ENCODE measurements at places on chromosomes 6 and 20.

DNA sequence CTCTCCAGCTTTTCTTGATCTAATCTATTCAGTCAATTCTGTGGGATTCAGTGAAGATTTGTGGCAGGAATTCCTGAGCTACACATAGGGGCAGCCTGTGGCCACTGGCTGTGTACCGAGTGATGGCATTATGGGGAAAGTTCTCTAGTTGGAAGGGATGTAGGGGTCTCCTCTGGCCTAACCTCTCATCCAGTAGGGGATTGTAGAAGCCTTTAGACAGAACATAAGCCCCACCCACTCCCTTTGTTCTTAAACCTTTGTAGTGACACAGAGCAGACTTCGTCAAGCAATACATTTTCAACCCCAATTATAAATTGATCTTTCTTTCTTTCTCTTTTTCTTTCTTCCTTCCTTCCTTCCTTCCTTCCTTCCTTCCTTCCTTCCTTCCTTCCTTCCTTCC is 188.9 kb downstream of the QKI start:
- no peak overlapping the region for H3K4me3 ChIP-seq
- peaks cover 9% of the 10 kb centered on the region for H3K4me1 ChIP-seq
- H3K27me3 ChIP-seq: no peaks in the 10 kb centered on the region
- H3K27ac ChIP-seq: no peak overlapping the region
- H3K36me3 ChIP-seq: no peaks in the 10 kb centered on the region

- H3K36me3 ChIP-seq: no peaks in the 10 kb centered on the region
- H3K4me1 ChIP-seq: peaks cover 19% of the 10 kb centered on the region
- DNase-seq: no peak
- H3K27ac ChIP-seq: peak overlapping the region; percentile 29
- no peak overlapping the region for H3K4me3 ChIP-seq
- H3K27me3 ChIP-seq: no peaks in the 10 kb centered on the region
Observed at GRCh38 chr6:101080597-101080996, 199.5 kb upstream of the ASCC3 start.

GRCh38 chr6:30329331-30329730 is 2.6 kb downstream of the TRIM39 start:
- H3K27me3 ChIP-seq: no peaks in the 10 kb centered on the region
- peaks cover 29% of the 10 kb centered on the region for H3K36me3 ChIP-seq
- DNase-seq: no peak
- no peak overlapping the region for H3K4me3 ChIP-seq

GRCh38 chr6:135196739-135197510 is 15.8 kb downstream of the MYB start:
- DNase-seq: no peak
- peaks cover 38% of the 10 kb centered on the region for H3K36me3 ChIP-seq
- no peak overlapping the region for H3K4me3 ChIP-seq
- H3K27ac ChIP-seq: no peak overlapping the region
- H3K4me1 ChIP-seq: no peaks in the 10 kb centered on the region

DNA sequence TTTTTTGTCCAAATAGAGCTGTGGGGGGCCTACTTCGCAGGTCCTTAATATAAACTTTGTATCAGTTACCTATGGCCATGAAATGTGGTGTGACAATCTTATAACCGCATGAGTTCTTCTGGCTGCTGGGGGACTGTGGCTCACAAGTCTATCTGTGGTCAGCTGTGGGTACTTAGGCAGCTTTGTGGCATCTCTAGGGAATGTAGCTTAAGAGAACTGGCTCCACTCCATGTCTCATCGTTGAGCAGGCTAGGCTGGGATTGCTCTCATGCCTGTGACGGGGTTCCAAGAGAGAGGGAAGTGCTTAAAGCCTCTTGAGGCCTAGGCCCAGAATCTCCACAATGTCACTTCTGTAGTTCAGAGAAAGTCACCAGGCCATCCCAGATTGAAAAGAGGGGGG is 140.5 kb downstream of the BTBD3 start:
- no peaks in the 10 kb centered on the region for H3K36me3 ChIP-seq
- no peaks in the 10 kb centered on the region for H3K27me3 ChIP-seq
- H3K27ac ChIP-seq: no peak overlapping the region
- H3K4me3 ChIP-seq: no peak overlapping the region
- no peak for DNase-seq
- peaks cover 8% of the 10 kb centered on the region for H3K4me1 ChIP-seq

- H3K27ac ChIP-seq: no peak overlapping the region
- DNase-seq: no peak
- H3K36me3 ChIP-seq: no peaks in the 10 kb centered on the region
- no peaks in the 10 kb centered on the region for H3K27me3 ChIP-seq
- H3K4me3 ChIP-seq: no peak overlapping the region
Observed at GRCh38 chr6:110342759-110343158, 15.4 kb downstream of the METTL24 start.

GRCh38 chr6:14759976-14760672 is 485.7 kb upstream of the JARID2 start:
- H3K4me3 ChIP-seq: no peak overlapping the region
- no peak overlapping the region for H3K27ac ChIP-seq
- peaks cover 4% of the 10 kb centered on the region for H3K27me3 ChIP-seq
- H3K4me1 ChIP-seq: no peaks in the 10 kb centered on the region
- no peak for DNase-seq
- H3K36me3 ChIP-seq: no peaks in the 10 kb centered on the region

DNA sequence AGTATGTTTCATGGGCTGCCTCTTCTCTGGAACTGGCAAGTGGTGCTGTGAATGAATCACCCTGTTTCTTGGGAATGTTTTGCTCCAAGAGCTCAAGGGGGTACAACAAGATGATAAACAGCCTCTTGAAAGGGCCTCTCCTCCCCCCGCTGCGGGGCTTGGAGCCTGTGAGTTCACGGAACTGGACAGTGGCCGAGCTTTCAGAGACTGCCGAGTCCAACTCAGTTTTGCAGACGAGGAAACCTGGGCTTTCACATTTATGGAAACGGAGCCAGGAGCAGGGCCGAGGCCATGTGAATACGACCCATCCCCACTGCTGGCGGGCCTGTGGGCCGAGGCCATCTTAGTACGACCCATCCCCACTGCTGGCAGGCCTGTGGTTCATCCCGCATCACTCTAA is 18.2 kb upstream of the SRC start:
- DNase-seq: no peak
- H3K4me1 ChIP-seq: peaks cover 45% of the 10 kb centered on the region
- H3K4me3 ChIP-seq: no peak overlapping the region
- H3K27ac ChIP-seq: peak overlapping the region; percentile 82

DNA sequence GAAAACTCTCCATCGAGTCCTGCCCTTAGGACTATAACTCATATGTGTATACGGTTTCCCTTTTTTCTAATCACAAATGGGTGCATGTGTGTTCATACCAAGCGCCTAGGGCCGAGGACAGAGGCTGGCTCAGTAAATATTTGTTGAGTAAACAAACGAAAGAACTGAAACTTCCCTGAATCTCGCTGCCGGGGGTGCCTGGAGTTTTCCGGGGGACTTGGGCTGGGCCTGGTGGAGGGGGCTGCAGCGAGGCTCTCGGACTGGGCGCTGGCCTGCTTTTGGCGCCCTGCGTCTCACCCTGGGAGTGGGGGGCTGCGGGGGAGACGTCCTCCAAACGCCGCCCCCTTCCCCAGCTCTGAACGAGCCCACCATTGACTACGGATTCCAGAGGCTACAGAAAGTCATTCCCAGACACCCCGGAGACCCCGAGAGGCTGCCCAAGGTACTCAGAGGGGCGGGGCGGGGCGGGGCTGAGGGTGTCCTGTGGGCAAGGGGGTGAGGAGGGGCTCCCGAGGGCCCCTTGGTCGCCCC is 49.0 kb downstream of the CPXM1 start:
- no peak overlapping the region for H3K27ac ChIP-seq
- peaks cover 28% of the 10 kb centered on the region for H3K4me1 ChIP-seq
- peaks cover 91% of the 10 kb centered on the region for H3K27me3 ChIP-seq
- no peaks in the 10 kb centered on the region for H3K36me3 ChIP-seq

- H3K27me3 ChIP-seq: no peaks in the 10 kb centered on the region
- no peak overlapping the region for H3K4me3 ChIP-seq
- no peak for DNase-seq
- H3K27ac ChIP-seq: no peak overlapping the region
Observed at GRCh38 chr6:96532399-96532798, 10.8 kb downstream of the UFL1 start.

DNA sequence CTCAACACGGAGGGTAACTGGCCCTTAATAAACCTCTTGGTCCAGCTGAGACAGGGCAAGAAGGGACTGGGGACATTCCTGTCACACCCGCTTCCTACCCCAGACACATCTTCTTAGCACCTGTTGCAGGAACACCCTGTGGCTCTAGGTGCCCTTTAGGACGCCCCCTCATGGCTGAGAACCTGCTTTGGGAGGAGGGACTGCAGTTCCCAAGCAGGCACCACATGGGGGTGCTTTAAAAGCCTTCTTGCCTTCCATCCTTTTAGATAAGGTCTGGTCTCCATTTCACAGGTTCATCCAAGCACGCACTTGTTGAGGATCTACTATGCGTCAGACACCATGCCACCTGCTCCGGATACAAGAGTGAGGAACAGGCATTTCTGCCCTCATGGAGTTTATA is 26.6 kb downstream of the NSFL1C start:
- H3K4me1 ChIP-seq: no peaks in the 10 kb centered on the region
- peak overlapping the region; percentile 73 for H3K27ac ChIP-seq
- peaks cover 30% of the 10 kb centered on the region for H3K36me3 ChIP-seq
- no peak for DNase-seq

DNA sequence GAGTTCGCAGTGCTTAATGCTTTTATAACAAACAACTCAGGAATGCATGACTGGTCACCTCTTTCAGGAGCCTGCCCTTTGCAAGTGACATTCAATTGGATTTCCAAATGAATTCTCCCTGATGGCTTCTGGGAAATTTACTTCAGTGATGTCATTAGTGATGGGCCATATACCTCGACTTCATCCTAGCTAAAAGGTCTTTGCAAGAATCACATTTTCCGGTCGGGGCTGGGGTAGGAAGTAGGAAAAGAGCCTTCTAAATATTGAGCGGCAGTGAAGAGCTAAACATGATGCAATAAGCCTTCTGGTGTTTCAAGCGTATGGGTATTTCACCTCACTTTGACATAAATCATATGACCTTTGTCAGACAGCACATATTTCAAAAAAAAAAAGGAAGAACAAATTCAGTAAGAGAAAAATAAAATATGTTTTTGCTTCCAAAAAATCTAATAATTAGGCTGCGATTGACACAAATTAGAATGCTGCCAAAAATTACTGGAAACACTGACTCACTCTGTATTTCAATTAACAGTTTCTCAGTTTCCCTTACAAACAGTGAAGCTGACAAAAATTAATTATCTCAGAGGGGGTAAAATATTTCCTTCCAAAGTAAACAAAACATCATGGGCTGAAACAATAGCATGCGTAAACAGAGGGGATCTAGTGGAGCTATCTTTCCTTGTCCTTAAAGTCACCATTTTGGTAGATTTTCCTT is 39.8 kb downstream of the ADTRP start:
- H3K4me3 ChIP-seq: no peak overlapping the region
- H3K27ac ChIP-seq: no peak overlapping the region
- DNase-seq: no peak

- no peak for DNase-seq
- peaks cover 17% of the 10 kb centered on the region for H3K36me3 ChIP-seq
- no peaks in the 10 kb centered on the region for H3K4me1 ChIP-seq
- H3K4me3 ChIP-seq: no peak overlapping the region
- H3K27ac ChIP-seq: no peak overlapping the region
Observed at GRCh38 chr6:95596021-95596420, 18.7 kb downstream of the MANEA start.

- peak overlapping the region; percentile 65 for H3K4me3 ChIP-seq
- peaks cover 67% of the 10 kb centered on the region for H3K4me1 ChIP-seq
- H3K36me3 ChIP-seq: peaks cover 31% of the 10 kb centered on the region
- no peaks in the 10 kb centered on the region for H3K27me3 ChIP-seq
Observed at GRCh38 chr6:21748343-21749056, 154.9 kb downstream of the SOX4 start.

- no peak overlapping the region for H3K27ac ChIP-seq
- no peaks in the 10 kb centered on the region for H3K36me3 ChIP-seq
- H3K4me3 ChIP-seq: no peak overlapping the region
- H3K4me1 ChIP-seq: no peaks in the 10 kb centered on the region
- no peaks in the 10 kb centered on the region for H3K27me3 ChIP-seq
Observed at GRCh38 chr6:114941078-114941477, 598.3 kb upstream of the HS3ST5 start.

- H3K36me3 ChIP-seq: no peaks in the 10 kb centered on the region
- H3K4me3 ChIP-seq: no peak overlapping the region
- H3K27ac ChIP-seq: no peak overlapping the region
- DNase-seq: peak; percentile 26
- H3K4me1 ChIP-seq: peaks cover 40% of the 10 kb centered on the region
Observed at GRCh38 chr20:15710636-15711035, 862.6 kb downstream of the KIF16B start.

- peaks cover 62% of the 10 kb centered on the region for H3K36me3 ChIP-seq
- H3K4me3 ChIP-seq: peak overlapping the region; percentile 96
- no peak for DNase-seq
- H3K4me1 ChIP-seq: peaks cover 55% of the 10 kb centered on the region
Observed at GRCh38 chr6:24664046-24664987, 2.4 kb downstream of the TDP2 start.

DNA sequence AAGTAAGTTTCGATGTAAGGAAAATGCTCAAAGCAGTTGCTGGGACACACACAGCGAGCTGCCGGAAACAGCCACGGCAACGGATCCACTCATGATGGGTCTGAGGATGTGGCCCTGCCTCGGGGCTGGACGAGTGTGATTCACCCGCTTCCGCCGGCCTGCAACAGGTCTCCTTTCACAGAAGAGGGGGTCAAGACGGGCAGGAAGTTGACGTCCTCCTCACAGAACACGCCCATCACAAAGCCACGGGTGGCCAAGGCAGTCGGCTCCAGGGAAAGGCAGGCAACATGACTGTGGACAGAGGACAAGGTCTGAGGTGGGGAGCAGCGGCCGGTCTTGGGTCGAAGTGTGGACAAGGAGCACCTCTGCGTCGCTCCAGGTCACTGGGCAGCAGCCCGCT is 29.9 kb upstream of the SMOC2 start:
- H3K4me3 ChIP-seq: no peak overlapping the region
- H3K36me3 ChIP-seq: no peaks in the 10 kb centered on the region
- peaks cover 3% of the 10 kb centered on the region for H3K27me3 ChIP-seq
- H3K4me1 ChIP-seq: peaks cover 30% of the 10 kb centered on the region
- H3K27ac ChIP-seq: no peak overlapping the region
- DNase-seq: no peak

GRCh38 chr6:134358320-134358719 is 40.4 kb upstream of the SGK1 start:
- DNase-seq: no peak
- H3K36me3 ChIP-seq: peaks cover 4% of the 10 kb centered on the region
- H3K4me3 ChIP-seq: no peak overlapping the region

GRCh38 chr6:16136621-16137450 is 8.0 kb downstream of the MYLIP start:
- H3K4me1 ChIP-seq: peaks cover 88% of the 10 kb centered on the region
- H3K27ac ChIP-seq: peak overlapping the region; percentile 46
- peak overlapping the region; percentile 26 for H3K4me3 ChIP-seq
- no peaks in the 10 kb centered on the region for H3K27me3 ChIP-seq
- DNase-seq: no peak

DNA sequence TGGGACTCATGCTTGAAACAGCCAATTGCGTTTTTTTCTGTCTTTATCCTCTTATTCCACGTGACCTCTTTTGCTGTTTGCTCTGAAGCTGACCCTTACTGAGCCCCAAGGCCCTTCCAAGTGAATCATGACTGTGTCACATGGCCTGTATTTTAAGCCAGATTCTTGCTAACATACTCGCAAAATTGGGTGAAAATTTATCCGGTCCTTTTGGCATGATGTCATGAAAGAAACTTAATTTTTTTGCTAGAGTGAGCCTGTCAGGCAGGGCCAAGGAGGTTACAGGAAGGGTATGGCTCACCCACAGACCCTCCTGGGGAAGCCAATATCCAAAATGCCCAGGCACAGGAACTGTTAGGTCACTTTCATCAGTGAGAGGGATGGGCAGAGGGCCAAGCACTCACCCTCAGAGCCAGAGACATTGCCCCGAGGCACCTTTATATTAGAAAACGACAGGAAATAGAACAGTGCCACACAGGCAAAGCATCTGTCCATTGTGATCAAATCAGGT is 296.7 kb downstream of the CDH26 start:
- H3K27ac ChIP-seq: no peak overlapping the region
- H3K36me3 ChIP-seq: no peaks in the 10 kb centered on the region
- peaks cover 8% of the 10 kb centered on the region for H3K4me1 ChIP-seq
- H3K27me3 ChIP-seq: peaks cover 28% of the 10 kb centered on the region
- DNase-seq: no peak
